ENCODE measurements at places on chromosomes 11 and 22.

DNA sequence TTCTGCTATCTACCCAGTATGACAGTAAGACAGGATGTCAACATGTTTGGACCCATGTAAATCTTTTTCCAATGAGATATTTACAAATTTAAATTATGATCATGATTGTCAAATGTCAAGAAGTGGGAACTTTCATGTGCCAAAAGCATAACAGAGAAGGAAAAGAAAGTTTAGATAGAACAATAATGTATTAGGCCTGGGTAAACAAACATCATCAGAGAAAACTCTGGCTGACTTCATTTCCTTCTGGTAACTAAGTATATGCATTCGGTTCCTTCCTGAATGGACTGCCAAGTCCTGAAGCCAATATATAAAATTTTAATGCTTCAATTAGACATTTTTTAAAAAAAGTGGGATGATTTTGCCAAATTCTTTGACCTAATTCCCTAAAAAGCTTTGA, 16.5 kb downstream of the RNF141 start:
- no peak for DNase-seq
- peaks cover 18% of the 10 kb centered on the region for H3K4me1 ChIP-seq
- no peak overlapping the region for H3K27ac ChIP-seq
- H3K27me3 ChIP-seq: no peaks in the 10 kb centered on the region

DNA sequence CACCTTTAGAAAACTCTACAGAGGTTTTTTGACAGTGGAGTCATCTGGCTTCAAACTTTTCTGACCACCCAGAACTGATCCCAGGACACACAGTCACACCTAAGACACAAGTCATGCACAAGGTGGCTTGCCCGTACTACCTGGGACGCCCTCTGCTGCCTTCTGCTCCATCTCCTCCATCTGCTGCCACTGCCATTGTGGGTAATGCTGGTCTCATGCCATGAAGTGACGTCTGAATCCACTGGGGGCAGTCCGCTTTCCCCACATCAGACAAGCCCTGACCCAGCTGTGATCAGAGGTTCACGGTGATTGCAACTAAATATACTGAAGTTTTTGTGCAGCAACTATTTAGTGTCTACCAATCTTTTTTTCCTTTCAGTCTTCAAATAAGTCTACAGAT, 5.4 kb upstream of the NDUFS8 start:
- H3K27me3 ChIP-seq: no peaks in the 10 kb centered on the region
- no peak overlapping the region for H3K27ac ChIP-seq
- no peaks in the 10 kb centered on the region for H3K36me3 ChIP-seq
- peaks cover 12% of the 10 kb centered on the region for H3K4me1 ChIP-seq

- no peaks in the 10 kb centered on the region for H3K4me1 ChIP-seq
- peaks cover 2% of the 10 kb centered on the region for H3K36me3 ChIP-seq
- no peak overlapping the region for H3K27ac ChIP-seq
- DNase-seq: no peak
- H3K4me3 ChIP-seq: no peak overlapping the region
- peaks cover 54% of the 10 kb centered on the region for H3K27me3 ChIP-seq
These were observed 35.7 kb upstream of the TLCD5 start for GRCh38 chr11:120289426-120289825.

GRCh38 chr11:133832096-133832990, 13.0 kb downstream of the SPATA19 start:
- no peak for DNase-seq
- no peaks in the 10 kb centered on the region for H3K27me3 ChIP-seq
- no peak overlapping the region for H3K4me3 ChIP-seq
- H3K27ac ChIP-seq: peak overlapping the region; percentile 4

- H3K4me1 ChIP-seq: no peaks in the 10 kb centered on the region
- no peaks in the 10 kb centered on the region for H3K27me3 ChIP-seq
- DNase-seq: no peak
- no peaks in the 10 kb centered on the region for H3K36me3 ChIP-seq
These were observed 2281.8 kb downstream of the LRRC4C start for GRCh38 chr11:39177678-39178077.

- H3K36me3 ChIP-seq: no peaks in the 10 kb centered on the region
- H3K27ac ChIP-seq: no peak overlapping the region
- no peaks in the 10 kb centered on the region for H3K27me3 ChIP-seq
- H3K4me3 ChIP-seq: no peak overlapping the region
- H3K4me1 ChIP-seq: no peaks in the 10 kb centered on the region
These were observed 1040.0 kb downstream of the TBC1D22A start for GRCh38 chr22:47802421-47802820.
